ENCODE measurements at places on chromosomes 1 and 21.

DNA sequence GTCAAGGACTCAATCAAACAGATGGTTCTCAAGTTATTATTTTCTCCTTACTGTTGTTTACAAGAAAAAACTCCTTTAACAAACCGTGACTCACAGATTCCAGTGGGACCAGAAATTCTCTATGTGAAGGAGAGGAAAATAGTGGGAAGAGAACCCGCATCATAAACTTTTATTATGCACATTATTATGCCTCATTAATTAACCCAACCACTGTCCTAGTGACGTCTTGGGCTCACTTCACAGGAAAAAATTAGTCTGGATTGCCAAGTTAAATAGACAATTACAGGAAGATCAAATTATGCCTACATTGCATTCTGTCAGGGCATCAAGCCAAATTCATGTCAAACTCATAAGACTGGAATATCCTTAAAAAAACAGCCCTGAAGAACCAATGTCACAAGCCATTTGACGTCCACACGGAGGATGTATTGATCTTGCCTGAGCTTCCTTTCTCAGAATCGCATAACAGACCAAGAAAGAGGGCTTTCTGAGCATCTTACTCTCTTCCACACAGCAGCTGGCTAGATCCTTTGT, 347.8 kb downstream of the DUSP10 start:
- DNase-seq = no peak

DNA sequence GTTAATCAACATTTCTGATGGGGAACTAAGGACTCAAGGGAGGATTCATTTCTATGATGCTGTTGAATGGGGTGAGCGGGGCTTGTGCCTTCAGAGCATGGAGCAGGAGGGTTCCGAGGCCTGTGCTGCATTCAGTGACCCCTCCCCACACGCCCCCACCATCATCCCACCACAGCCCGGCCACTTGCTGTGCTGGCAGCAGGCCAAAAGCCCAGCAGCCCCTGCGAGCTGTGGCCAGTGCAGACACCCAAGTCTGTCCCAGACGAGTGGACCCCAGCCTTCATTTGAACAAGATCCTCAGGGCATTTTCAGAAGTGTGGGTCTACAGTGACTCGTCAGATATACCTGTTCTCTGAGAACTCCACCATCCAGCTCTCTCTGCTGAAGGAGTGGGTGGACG, 242.0 kb downstream of the GRIK3 start:
- DNase-seq = no peak

DNA sequence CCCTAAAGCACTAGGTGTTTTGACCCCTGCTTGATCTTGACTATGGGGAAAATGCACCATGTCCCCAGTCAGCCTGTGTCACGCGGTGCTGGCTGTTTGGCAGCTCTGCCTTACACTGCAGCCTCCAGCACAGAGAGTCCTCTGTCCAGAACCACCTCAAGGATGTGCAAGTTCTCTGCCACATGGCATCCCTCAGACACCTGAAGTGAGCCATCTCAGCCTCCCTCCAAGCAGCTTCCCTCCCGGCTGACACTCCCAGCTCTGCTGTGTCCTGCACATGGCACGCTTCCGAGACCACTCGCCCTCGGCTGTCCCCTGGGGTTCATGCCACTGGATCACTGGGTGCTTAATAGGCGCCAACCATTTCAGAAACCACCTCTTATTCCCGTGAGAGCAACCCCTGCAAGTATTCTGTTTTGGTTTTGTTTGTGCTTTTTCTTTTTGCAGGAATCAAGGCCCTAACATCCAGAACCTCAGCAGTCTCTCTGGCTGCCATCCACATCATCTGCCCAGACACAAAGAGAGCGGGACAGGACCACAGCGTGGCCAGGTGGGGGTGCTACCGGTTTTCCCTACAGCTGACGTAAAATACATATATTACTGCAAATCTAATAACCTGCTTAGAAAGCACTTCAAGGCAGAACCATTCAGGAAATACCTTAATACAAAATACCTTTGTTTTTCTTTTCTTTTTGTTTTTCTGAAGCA, 45.7 kb downstream of the CAPZB start:
- DNase-seq = no peak

- DNase-seq = no peak
Observed at GRCh38 chr1:10771789-10772188, 24.7 kb downstream of the CASZ1 start.

DNA sequence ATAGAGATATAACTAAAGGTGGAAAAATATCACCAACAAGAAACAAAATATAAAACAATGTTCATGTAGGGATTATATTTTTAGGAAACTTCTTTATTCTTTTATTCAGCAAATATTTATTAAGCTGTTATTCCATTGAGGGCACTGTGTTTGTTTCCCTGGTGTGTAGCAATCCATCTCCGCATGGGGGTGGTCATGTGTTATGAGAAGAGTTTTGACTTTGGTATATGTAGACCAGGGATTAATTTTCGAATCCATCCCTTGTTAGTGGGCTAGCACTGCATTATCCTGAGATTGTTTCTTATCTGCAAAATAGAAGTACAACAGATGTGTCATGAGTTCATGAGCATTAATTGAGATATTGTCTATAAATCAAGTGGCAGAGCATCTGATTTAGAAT, 190.2 kb upstream of the LRRC7 start:
- no peak for DNase-seq

DNA sequence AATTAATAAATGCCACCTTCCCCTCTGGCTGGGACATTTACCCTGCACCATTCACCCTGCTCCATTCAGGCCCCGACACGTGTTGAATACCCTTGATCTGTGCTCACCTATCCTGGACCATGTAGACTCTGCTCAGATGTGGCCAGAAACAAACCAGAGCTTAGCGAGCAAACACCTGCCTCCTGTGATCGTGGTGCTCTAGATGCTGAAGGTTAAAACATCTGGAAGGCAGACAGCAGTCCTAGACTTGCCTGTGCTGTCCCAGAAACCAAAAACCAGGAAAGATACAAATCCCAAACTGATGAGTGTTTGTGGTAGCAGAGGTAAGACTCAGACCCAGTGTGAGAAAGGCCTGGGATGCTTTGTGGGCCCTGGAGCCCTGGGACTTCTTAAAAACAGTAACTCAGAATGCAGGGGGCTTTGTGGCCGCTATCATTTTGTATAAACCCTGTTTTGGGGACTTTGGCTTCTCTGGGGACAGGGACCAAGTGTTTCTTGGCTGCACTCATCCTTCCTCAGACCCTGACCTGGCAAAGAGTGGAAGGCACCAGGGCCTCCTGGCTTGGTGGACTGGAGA, 99.6 kb downstream of the DMRTB1 start:
- DNase-seq = no peak

DNA sequence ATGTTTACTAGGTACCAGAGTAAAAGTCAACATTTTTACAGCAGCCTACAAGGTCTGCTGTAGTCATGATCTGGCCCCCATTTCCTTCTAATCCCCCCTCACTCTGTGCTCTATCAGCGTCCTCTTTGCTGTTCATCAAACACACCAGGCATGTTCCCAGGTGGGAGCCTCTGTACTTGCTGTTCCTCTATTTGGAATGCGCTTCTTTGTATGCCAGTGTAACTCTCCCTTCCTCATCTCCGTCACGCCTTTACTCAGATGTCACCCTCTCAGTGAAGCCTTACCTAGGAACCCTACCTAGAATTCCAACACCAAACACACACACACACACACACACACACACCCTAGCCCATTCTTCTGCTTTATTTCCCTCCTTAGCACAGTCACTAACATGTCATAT, 21.0 kb downstream of the TP53BP2 start:
- no peak for DNase-seq

- DNase-seq = no peak
Observed at GRCh38 chr1:224631462-224632115, 15.5 kb downstream of the CNIH3 start.

GRCh38 chr1:154550657-154551056, 7.8 kb downstream of the UBE2Q1 start:
- DNase-seq = no peak

DNA sequence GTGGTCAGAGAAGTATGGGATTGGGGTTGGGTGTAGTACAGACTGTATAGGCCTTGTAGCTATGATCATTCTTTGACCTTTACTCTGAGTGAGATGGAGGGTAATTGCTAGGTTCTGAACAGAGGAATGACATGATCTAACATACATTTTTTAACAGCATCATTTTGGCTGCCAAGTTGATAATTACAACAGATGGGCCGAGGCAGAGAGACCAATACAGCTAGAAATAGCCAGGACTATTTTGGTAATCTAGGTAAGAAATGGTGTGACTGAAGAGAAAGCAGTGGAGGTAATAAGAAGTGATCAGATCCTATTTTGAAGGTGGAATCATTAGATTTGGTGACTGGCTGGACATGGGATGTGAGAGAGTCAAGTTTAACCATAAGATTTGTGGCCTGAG, 43.5 kb downstream of the RPAP2 start:
- DNase-seq = no peak
